IMR-90 (cell line): ENCODE measurements at places on chromosomes 2 and 18. TPM values are rescaled to one million over a fixed set of nuclear protein-coding genes. Genes with fewer than 3 reads are reported as not detected.

- no peak for DNase-seq
Measured at GRCh38 chr2:81436256-81436655, 1131.7 kb upstream of the LRRTM1 start.

DNA sequence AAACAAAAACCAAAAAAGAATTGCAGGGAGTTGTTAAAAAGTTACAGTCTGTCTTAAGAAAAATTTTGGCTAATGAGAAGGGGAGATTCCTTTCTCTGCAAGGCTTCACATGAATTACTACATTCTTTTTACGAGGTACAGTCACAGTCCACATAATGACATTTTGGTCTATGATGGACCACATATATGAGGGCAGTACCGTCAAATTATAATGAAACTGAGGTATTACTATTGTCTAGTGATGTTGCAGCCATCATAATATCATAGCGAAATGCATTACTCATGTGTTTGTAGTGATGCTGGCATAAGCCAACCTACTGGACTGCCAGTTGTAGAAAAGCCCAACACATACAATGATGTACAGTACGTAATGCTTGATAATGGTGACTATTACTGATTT, 12.5 kb downstream of the SERPINB7 start:
- no peak for DNase-seq

DNA sequence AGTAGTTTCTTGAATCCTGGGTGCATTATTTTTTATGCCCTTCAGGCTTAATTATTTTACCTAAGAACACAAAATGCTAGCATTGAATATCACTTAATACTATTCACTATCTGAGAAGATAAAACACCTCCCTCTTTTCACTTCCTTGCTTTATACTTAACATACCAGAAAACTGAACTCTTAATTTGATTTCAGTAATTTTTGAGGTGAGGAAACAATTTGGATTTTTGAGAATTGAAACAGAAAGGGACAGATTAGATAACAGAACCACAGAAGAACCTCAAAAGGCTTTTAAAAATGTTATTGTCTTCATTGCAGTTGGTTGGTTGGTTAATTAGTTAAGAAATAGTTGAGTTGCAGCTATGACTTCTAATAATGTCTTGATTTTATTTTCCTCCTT, 69.5 kb downstream of the GPD2 start:
- no peak for DNase-seq

DNA sequence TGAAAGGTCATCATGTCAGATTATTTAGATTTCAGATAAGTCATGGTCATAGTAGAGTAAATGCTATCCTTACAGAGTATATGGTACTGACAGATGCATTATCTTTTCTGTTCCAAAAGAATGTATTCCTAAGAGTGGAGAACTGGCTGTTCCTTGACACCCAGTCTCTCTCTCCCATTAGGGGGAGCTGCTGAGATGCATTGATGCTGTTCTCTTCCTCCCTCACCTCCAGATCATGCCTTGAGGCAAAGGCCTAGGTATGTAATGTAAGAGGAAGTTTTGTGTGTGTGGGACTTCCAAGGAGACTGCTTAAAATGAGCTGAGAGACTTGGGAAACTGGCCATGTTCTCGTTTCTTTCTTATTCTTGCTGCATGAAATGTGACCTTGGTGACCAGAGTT, 979.5 kb upstream of the CELF4 start:
- no peak for DNase-seq

DNA sequence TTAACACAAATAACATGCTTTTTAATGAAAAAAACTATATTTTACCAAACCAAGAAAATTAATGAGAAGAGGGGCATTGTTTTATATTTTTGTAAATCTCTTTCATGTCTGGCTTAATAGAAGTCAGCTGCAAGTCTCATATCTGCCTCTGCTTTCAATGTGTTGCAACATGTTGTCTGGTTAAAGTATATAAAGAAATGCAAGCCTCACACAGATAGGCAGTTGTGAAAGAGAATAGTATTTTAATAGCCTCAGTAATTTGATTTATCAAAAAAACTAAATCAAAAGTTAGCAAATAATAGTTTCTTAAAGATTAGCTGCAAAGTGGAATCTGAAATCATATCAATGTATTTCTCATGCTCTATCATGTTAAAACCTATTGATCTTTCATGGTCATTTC, 52.9 kb upstream of the NCOA1 start:
- peak; percentile 13 for DNase-seq

DNA sequence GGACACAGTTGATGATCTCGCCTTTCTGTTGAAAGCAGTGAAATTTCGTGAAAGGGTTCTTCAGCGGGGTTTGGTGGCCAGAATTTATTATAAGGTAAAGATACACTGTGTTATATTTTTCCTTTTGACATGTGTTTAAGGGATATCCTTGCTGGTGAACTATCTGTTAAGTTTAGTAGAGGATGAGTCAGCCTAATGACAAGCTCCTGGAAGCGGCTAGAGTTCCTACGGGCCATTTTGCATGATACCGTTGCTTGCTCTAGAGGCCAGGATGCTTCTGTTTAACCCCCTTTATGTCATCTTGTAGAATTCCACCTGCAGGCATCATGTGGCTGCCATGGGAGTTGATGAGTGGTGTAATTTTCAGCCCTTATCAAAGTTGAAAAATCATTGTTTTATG, 124.8 kb upstream of the BCL2L11 start:
- no peak for DNase-seq

GRCh38 chr2:17482651-17483050, 35.6 kb downstream of the RAD51AP2 start:
- peak; percentile 1 for DNase-seq

- no peak for DNase-seq
Measured at GRCh38 chr18:61965311-61965710, 72.5 kb upstream of the RNF152 start.

Gene RBKS
- total RNA-seq: 0.83 and 1.1 TPM in 2 replicates
